ENCODE measurements at places on chromosomes 13 and 19.

GRCh38 chr13:51740698-51741097 lies 63.3 kb downstream of the DHRS12 start:
- no peak for DNase-seq

DNA sequence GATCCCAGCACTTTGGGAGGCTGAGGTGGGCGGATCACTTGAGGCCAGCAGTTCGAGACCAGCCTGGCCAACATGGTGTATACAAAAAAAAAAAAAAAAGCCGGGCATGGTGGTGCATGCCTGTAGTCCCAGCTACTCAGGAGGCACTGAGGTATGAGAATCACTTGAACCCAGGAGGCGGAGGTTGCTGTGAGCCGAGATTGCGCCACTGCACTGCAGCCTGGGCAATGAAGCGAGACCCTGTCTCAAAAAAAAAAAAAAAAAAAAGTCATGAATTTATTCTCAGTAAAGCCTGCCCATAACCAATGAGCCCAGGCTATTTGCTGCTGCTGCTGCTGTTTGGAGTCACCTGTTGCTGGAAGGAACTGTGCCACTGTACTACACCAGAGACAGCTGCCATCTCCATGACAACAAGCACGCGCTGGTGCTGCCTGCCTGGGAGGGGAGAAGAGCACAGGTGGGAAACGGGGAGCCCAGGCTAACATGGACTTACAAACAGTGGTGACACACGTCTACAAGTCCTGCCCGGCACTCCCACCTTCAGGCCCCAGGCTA lies 11.3 kb downstream of the ZFR2 start:
- DNase-seq = no peak

GRCh38 chr19:46885411-46885810 lies 24.6 kb downstream of the ARHGAP35 start:
- DNase-seq = no peak

DNA sequence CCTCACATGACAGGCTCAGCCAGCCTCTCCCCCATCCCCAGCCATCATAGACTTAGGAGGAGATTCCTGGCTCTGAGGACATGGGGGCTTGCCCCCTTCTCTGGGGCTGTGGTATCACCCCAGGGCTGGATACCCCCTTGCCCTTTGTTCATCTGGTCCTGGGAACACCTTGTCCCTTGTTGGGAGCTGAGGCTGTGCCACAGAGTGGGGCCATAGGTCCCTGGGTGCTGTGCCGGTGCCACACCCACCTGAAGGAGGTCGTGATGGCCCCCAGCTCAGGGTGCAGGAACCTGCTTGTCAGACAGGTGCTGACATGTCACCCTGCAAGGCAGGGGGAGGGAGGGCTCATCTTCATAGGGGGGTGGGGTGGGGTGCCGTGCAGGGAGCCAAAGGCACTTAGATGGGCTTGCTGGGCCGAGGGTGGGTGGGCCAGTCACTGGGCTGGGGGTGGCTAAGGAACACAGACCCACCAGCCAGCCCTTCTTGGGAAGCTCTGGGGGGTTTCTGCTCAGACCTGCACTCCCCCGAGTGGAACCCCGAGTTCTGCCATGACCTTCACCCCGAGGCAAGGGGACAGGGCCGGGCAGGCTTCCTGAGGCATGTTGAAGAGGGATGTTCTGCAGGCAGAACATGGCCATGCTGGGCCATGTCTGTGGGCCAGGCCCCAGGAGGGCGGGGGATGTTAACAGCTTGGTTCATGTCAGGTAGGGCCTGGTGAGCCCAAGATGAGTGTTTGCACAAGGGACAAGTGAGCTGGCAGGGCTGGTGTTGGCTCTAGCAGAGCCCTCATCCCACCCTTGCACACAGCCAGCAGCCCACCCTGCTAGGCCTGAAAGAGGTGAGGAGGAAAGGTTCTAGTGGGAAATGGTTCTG lies 28.0 kb downstream of the TSSK6 start:
- no peak for DNase-seq

GRCh38 chr19:12703046-12703445 lies 6.6 kb upstream of the FBXW9 start:
- no peak for DNase-seq

DNA sequence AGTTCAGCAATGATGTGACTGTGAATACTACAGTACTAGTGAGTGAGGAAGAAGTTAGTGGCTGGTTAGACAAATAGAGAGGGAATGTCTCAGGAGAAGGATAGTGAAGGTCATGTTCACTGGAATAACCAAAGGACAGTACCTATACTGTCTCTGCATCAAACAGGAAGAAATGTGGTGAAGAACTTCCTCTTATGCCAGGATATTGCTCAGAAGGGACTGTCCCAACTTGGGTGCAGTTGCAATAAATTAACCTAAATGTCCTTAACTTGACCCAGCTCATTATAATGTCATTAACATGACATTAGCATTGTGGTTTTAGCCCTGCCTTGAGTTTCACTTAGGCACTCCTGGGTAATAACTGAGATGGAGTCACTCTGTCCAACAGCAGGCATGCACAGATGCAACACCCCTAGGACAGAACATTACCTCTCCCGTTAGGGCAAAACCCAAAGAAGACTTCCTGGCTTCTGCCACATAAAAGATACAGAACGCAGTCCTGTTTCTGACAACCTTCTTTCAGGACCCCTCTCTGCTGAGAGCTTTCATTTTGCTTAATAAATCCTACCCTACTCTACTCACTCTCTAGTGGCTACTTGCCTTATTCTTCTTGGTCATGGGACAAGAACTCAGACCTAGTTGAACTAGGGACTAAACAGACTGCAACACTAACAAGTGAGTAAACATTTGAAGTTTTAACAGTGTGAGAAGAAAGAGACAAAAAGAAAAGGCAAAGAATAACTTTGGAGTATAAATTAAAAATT lies 1591.6 kb upstream of the MIR17HG start:
- no peak for DNase-seq

GRCh38 chr13:38262211-38262610 lies 87.4 kb upstream of the UFM1 start:
- no peak for DNase-seq

- DNase-seq = no peak
Measured at GRCh38 chr13:76035711-76036110, 399.6 kb downstream of the LMO7 start.

DNA sequence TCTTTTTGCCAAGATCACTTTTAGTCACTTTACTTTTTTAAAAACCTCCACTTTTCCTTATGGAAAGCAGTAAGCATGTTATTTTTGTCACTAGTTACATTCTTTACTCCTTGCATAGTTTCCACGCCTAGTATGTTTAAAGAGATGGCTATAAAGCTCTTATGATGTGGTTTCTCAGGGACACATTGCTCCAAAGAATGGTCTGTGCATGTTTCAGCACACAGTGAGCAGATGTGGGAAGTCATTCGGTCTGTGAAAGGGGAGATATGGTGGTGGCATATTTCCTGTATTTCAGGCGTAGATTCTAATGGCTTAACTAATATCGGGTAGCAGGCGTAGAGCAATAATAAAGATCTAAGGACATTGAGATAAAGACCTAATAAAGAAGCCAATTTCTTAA lies 180.7 kb downstream of the SLITRK6 start:
- no peak for DNase-seq

DNA sequence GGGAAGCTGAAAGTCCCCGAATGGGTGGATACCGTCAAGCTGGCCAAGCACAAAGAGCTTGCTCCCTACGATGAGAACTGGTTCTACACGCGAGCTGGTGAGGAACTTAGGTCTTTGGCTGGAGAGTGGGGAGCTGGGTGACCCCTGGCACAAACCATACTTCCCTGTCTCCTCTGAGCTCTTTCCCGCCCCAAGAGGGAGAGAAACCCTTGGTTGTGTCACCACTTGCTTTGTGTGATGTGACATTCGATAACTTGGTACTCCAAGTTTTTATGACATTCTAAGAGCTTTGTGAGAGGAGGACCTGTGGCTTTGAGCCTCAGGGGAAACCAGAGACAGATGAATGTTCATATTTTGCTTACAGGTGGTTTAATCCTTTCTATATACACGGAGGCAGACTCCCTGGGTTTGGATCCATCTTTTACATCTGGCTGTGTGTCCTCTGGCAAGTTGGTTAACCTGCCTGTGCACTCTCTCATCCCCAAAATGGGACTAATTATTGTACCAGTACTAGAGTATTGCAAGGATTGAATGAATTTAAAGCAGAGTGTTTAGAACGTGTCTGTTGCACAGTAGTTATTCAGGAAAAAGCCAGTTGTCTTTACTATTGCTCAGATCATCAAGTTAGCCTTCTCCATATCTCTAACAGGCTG lies 1.2 kb downstream of the RPS19 start:
- DNase-seq = no peak

DNA sequence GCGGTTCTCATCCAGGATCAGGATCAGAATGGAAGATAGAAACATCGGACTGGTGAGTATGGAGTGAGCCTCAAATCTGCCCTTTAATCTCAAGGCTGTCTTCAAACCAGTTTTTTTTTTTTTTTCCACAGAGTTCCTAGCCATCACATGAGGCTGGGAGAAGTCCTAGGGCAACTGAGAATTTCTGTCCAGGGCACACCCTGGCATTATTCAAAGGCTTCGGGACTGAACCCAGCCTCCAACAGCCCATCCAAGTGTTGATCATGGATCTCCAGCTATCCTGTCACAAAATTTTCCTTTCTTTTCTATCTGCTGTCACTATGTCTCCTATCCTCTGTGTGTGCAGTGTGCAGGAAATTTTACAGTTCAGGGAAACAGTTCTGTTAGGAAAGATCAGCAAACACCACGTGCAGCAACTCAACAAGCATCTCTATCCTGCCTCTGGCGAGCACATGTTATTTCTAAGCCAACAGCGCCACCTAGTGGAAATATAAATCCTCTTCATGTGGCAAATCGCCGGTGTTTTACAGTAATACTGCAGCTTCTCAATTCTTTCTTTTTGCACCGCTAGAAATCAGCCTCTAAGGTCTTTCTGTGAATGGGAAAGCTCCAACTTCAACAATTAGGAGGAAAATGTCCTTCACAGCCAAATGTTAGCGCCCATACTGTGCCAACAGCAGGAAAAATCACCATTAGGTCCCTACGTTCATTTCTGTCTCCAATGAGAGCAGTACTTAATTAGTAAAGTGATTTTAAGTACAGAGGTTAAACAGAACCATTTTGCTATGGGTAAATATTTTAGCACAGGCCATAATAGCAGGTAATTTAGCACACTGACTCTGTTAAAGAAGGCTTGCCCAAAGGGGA lies 21.4 kb upstream of the ZNF181 start:
- no peak for DNase-seq

GRCh38 chr19:47848823-47849473 lies 10.1 kb upstream of the TPRX2 start:
- no peak for DNase-seq

DNA sequence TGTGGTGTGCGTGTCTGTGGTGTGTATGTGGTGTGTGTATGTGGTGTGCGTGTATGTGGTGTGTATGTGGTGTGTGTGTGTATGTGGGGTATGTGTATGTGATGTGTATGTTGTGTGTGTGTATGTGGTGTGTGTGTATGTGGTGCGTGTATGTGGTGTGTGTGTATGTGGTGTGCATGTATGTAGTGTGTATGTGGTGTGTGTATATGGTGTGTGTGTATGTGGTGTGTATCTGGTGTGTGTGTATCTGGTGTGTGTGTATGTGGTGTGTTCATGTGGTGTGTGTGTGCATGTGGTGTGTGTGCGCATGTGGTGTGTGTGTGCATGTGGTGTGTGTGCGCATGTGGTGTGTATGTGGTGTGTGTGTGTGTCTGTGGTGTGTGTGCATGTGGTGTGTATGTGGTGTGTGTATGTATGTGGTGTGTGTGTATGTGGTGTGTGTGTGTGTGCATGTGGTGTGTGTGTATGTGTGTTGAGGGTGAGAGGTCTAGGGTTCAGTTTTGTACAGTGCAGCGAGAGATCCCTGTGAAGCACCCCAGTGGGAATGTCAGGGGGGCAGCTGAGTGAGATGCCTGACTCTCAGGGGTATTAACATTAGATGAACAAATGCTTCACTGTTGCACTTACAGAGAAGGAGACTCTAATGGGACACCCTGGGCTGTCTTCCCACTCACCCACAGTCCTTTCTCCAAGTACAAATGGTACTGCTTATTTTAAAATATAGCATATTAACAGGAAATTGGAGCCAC lies 61.3 kb upstream of the MEDAG start:
- DNase-seq = no peak

GRCh38 chr19:4472174-4472974 lies at the start of gene HDGFL2:
Gene HDGFL2, plus strand, starts transcription at chr19:4472297. Its CDS starts 54 bp downstream, at chr19:4472351.
- DNase-seq = no peak

DNA sequence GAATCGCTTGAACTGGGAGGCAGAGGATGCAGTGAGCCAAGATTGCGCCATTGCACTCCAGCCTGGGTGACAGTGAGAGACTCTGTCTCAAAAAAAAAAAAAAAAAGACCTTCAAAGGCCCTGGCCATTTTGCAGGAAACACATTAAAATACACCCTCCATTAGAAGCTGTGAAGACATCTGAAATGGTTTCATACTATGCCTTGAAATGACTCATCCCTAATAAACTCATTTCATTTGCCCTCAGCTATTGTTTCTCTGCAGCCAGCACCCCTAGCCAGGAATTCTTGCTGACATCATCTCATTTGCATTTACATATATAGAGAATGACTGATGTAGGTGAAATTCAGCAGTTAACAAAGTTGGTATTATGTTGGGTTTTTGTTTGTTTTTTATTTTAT lies 8.7 kb downstream of the EML2 start:
- DNase-seq = no peak

DNA sequence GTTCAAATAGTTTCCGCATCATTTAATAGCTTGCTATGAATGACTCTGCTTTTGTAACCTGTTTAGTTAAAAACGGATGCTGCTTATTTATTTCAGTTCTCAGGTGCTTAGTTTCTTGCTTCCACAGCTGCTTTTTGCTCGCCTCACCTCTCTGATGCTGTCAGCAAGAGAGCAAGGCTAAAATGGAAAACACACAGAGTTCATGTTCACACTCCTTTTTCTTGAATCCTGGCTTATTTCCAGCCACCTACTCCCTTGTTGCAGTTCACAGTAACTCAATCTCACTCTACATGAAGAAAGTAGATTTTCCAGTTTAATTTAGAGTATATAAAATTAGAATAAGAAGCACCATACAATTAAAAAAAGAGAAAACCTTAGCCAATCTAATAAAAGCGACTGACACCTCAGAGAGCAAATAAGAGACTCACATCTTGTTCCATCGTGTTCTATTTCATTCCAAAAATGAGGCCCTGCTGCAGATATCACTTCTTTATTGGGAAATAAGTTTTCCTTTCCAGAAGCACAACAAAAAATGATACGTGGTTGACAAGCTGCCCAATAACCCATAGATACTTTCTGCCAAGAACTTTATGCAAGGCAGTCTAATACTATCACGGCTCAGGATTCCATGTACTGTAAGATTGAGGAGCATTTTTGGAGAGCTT lies 326.1 kb upstream of the SLITRK1 start:
- DNase-seq = no peak

DNA sequence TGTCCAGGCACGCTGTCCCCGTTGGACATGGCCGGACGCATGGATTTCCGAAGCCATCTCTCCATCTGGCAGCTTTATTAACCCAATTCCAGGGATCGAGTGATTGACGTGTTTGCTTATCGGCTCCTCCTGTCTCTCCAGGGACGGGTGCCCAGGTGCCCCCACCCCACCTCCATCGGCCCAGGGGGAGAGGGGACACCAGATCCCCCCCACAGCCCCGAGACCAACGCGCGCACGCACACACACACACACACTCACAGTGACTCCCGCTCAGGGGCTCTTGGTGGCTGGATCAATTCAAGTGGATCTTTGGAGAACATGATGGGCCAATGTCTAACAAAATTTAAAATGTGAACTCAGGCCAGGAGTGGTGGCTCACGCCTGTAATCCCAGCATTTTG lies 23.1 kb upstream of the ONECUT3 start:
- no peak for DNase-seq

Measured in cerebellar nuclear complex (tissue), 1 donor.